ENCODE measurements at places on chromosomes 2 and 18.

DNA sequence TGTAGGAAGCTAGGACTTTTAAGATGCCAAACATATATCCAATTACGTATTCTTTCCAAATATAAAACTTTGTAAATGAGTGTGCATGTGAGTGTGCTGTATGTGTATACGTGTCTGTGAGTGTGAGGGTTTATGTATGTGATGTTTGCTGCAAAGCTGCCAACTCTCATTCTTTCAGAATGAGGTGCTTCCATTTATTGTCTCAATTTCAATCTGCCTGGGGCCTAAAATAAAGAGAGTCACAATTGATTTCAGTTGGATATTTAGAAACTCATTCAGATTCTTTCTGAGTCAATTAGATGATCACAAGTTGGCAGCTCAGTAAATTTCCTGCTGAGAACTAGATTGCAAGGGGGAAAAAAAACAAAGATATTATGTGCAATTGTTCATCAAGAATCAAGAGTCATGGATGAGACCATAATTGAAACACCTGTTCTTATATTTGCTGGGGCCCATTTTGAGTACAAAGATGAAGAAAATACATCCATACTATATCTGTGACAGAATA lies 621.2 kb upstream of the ACVR2A start:
- DNase-seq, result no peak

GRCh38 chr2:11179196-11179595 lies 23.9 kb downstream of the SLC66A3 start:
- no peak for DNase-seq

GRCh38 chr18:62455222-62455621 lies 67.6 kb upstream of the ZCCHC2 start:
- no peak for DNase-seq

GRCh38 chr2:68727683-68728375 lies 6.8 kb upstream of the ARHGAP25 start:
- DNase-seq, result no peak

- no peak for DNase-seq
Measured at GRCh38 chr18:57910817-57911216, 107.7 kb upstream of the ATP8B1 start.

DNA sequence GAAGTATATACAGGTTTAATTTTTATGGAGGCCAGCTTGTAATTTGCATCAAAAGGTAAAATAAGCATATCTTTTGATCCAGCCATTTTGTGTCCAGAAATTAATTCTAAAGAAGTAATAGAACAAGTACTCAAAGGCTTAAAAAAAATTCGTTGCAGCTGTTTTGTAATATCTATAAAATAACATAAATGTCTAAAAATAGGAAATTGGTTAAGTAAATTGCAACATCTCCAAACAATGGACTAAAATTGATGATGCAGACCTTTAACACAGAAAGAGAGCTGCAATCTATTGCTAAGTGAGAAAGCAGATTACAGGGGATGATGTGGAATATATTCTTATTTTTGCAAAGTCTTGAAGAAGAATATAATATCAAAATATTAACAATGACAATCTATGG lies 19.4 kb downstream of the AAK1 start:
- no peak for DNase-seq

DNA sequence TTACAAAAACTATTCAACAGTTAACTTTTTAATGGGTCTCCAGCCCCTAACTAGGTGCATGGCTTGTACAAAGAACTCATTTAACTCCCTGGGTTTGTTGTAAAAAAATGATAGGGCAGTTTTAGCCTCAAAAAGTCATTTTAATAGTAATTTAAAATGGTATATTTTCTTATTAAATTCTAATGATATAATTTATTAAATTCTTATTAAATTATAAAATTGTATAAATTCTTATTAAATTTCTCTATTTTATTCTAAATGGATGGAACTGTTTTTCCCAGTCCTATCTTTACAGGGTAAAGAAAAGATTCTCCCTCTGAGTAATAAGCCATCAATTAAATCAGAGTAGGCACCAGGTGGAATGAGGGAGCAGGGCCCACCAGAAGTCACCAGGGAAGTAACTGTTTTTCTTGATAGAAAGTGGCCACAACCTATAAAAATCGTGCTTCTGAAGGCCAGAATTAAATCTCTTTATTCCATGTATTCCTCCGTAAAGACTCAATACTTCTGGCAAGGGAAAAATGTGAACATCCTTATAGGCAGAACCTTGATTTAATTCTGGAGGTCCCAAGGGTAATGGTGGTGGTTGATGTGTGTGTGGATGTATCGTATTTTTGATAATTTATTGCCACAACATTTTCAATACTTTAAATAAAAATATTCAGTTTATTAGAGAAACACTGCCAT lies 814 bp downstream of the FKBP7 start:
- no peak for DNase-seq
